ENCODE measurements at places on chromosomes 5 and 9.

GRCh38 chr9:102767076-102767475 is 228.1 kb upstream of the CYLC2 start:
- H3K4me3 ChIP-seq = no peak overlapping the region
- DNase-seq = no peak
- H3K27ac ChIP-seq = no peak overlapping the region
- H3K27me3 ChIP-seq = no peaks in the 10 kb centered on the region
- no peaks in the 10 kb centered on the region for H3K4me1 ChIP-seq

- H3K27ac ChIP-seq = no peak overlapping the region
- peaks cover 7% of the 10 kb centered on the region for H3K4me1 ChIP-seq
- no peak for DNase-seq
- no peak overlapping the region for H3K4me3 ChIP-seq
Observed at GRCh38 chr9:134177624-134178393, 13.4 kb upstream of the RNU6ATAC start.

DNA sequence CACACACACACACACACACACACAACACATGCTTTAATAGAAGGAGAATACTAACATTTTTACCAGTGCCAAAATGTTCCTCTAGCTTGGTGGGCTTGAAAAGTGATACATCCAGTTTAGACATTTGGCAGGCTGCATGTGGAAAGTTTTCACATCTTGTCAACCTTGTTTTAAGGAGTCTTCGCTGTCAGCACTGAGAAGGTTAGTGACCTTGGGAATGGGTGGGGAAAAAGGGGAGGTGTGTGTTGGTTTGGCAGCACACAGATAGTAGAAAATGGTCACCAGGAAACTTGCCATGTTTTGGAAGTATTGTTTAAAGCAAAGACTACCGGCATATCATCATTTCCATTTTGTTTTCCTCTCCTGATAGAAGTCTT is 346.5 kb upstream of the ADAMTSL1 start:
- no peak for DNase-seq
- no peaks in the 10 kb centered on the region for H3K27me3 ChIP-seq
- no peak overlapping the region for H3K27ac ChIP-seq

GRCh38 chr9:97041898-97042297 is 3.0 kb upstream of the CTSV start:
- H3K36me3 ChIP-seq = peaks cover 4% of the 10 kb centered on the region
- peaks cover 50% of the 10 kb centered on the region for H3K27me3 ChIP-seq
- no peak overlapping the region for H3K27ac ChIP-seq
- peaks cover 6% of the 10 kb centered on the region for H3K4me1 ChIP-seq
- DNase-seq = no peak

DNA sequence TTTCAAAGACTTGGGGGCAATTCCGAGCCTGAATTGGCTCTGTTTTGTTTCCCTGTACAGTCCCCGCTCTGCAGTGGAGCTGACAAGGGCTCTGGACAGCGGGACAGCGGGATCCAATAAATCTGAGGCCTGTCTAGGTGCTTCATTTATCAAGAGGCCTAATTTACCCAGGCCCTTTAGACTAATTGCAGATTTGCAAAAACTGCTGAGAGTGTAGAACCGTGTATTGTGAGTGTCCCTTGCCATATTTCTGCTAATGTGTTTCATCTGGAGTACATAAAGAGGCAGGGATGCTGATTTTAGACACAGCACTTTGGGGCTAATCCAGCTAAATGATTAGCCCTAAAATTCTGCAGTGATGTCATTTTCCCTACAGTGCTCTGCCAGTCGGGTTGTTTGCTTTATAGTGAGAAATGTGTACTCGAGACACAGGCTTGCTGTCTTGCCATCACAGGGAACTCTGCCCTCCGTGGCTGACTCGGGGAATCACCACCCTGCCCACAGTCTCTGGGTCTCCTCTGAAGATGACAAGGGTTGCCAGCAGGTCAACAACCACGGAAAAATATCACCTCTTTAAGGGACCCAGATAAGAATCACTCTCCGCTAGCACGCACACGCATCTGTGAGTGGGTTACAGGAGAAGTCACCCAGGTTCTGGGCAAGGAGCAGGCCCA is 592.0 kb downstream of the BNC2 start:
- DNase-seq = no peak
- H3K4me3 ChIP-seq = no peak overlapping the region
- no peak overlapping the region for H3K27ac ChIP-seq
- H3K36me3 ChIP-seq = no peaks in the 10 kb centered on the region

- H3K27ac ChIP-seq = no peak overlapping the region
- no peaks in the 10 kb centered on the region for H3K4me1 ChIP-seq
- H3K36me3 ChIP-seq = no peaks in the 10 kb centered on the region
- H3K27me3 ChIP-seq = no peaks in the 10 kb centered on the region
- no peak for DNase-seq
- no peak overlapping the region for H3K4me3 ChIP-seq
Observed at GRCh38 chr5:147175516-147176097, 59.2 kb upstream of the STK32A start.

- H3K36me3 ChIP-seq = no peaks in the 10 kb centered on the region
- H3K27me3 ChIP-seq = peaks cover 50% of the 10 kb centered on the region
- DNase-seq = no peak
- H3K4me1 ChIP-seq = no peaks in the 10 kb centered on the region
- no peak overlapping the region for H3K4me3 ChIP-seq
- no peak overlapping the region for H3K27ac ChIP-seq
Observed at GRCh38 chr9:88143179-88143578, 4.9 kb upstream of the SPATA31C2 start.

GRCh38 chr9:6216951-6217350 is 1.3 kb downstream of the IL33 start:
- H3K4me1 ChIP-seq = no peaks in the 10 kb centered on the region
- no peak overlapping the region for H3K4me3 ChIP-seq
- H3K36me3 ChIP-seq = no peaks in the 10 kb centered on the region
- no peak for DNase-seq
- H3K27ac ChIP-seq = no peak overlapping the region

DNA sequence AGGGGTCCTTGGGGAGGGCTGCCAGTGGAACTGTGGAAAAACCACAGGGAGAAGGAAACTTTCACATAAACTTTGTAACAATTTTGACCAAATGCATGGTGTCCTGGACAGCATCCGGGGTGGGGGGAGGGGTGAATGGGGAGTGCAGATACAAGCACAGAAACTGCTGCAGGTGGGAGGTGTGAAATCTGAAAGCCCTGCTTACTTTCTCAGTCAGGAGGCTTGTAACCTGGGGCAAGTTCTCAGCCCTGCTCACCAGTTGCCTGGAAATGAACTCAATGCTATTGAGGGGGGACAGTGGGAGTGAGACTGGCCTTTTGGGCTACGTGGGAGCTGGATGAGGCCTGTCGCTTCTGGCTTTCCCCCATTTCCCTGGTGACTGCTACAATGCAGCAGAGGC is 694.5 kb upstream of the ZNF608 start:
- no peak for DNase-seq
- no peaks in the 10 kb centered on the region for H3K27me3 ChIP-seq
- H3K27ac ChIP-seq = no peak overlapping the region
- peaks cover 4% of the 10 kb centered on the region for H3K36me3 ChIP-seq
- H3K4me1 ChIP-seq = no peaks in the 10 kb centered on the region
- no peak overlapping the region for H3K4me3 ChIP-seq

- H3K27ac ChIP-seq = no peak overlapping the region
- H3K4me3 ChIP-seq = no peak overlapping the region
- H3K4me1 ChIP-seq = no peaks in the 10 kb centered on the region
- peaks cover 12% of the 10 kb centered on the region for H3K36me3 ChIP-seq
Observed at GRCh38 chr9:130785940-130786508, 49.0 kb upstream of the ABL1 start.

- H3K27ac ChIP-seq = no peak overlapping the region
- no peak overlapping the region for H3K4me3 ChIP-seq
- H3K4me1 ChIP-seq = no peaks in the 10 kb centered on the region
- DNase-seq = no peak
- H3K27me3 ChIP-seq = no peaks in the 10 kb centered on the region
Observed at GRCh38 chr5:63127054-63127453, 548.4 kb downstream of the LRRC70 start.

- H3K36me3 ChIP-seq = no peaks in the 10 kb centered on the region
- H3K4me1 ChIP-seq = peaks cover 12% of the 10 kb centered on the region
- no peaks in the 10 kb centered on the region for H3K27me3 ChIP-seq
- H3K27ac ChIP-seq = no peak overlapping the region
- DNase-seq = no peak
- no peak overlapping the region for H3K4me3 ChIP-seq
Observed at GRCh38 chr9:112552229-112553056, 65.8 kb downstream of the KIAA1958 start.
